GM18507 (cell line): ENCODE measurements at places on chromosomes 4 and X.

- no peak for DNase-seq
These were observed 290.3 kb upstream of the LDB2 start for GRCh38 chr4:17188547-17189400.

GRCh38 chr4:182385897-182386296 is 142.7 kb downstream of the TENM3 start:
- no peak for DNase-seq

DNA sequence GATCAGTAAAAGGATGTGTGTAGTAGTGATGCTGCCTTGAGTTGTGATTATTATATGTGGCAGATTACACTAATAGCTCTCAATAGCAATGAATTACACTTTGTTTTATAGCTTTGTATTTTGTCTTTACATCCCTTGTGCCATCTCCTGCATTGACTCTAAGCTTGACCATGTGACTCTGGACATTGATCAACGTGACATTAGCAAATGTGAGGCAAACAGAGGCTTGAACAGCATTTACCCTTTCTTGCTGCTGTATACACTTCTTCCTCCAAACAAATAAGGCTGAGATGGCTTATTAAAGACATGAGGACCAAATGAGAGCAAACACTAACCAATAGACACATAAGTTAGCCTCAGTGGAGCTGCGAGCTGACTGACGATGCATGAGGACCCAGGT is 63.5 kb downstream of the MAD2L1 start:
- no peak for DNase-seq

DNA sequence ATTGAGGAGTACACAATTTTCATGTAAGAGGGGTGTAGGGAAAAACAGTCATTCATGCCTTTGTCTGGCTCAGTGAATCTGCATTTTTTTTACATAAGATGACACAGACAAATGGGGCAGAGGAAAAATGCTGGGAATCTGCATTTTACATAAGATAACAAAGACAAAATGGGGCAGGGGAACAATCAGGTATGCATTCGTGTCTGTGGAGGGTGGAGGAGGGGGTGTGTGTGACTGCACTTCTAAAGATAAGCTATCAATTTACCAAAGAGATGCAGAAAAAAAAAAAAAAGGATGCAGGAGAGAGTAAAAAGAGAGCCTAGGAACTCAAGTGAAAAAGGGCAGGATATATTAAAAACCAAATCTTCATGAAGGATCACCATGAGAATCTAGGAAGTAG is 637.4 kb downstream of the ZNF674 start:
- DNase-seq: no peak

DNA sequence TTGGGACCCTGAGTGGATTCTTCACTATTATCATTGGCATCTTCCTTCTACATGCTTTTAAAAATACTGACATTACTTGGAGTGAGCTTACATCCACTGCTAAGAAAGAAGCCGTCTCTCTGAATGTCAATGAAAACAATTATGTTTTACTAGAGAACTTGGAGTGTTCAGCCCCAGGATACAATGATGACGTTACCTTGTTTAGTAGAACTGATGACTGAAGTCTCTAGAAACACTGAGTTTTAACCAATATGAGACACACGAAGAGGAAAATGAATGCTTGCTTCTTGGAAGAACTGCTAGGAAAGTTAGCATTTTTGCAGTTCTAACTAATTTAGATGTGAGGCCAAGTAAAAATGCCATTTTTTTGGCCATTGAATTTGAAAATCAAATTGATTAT is 19.4 kb downstream of the NIPAL1 start:
- no peak for DNase-seq

GRCh38 chr4:123083646-123084045 is 161.2 kb upstream of the NUDT6 start:
- DNase-seq: no peak

DNA sequence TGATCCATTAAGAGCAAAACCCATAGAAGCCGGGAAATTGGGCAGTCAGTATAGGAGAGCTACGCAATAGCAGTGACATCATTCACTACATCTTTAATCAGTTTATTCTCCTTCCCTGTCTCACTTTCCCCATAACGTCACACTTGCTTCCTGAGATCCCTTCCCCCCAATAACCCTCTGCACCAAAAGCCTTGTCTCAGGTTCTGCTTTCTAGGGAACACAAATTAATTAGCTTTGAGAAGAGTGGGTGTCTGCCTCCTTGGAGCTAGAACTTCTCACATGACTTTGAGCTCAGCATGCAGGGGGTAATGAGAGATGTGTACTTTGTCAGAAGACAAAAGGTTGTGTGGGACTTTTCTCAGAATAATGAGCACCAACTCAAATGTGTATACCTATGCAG is 128.3 kb upstream of the MAOA start:
- no peak for DNase-seq

GRCh38 chr4:171621646-171622045 is 191.6 kb upstream of the GALNTL6 start:
- no peak for DNase-seq

- DNase-seq: no peak
These were observed 106.2 kb upstream of the FAT1 start for GRCh38 chr4:186829740-186830449.

DNA sequence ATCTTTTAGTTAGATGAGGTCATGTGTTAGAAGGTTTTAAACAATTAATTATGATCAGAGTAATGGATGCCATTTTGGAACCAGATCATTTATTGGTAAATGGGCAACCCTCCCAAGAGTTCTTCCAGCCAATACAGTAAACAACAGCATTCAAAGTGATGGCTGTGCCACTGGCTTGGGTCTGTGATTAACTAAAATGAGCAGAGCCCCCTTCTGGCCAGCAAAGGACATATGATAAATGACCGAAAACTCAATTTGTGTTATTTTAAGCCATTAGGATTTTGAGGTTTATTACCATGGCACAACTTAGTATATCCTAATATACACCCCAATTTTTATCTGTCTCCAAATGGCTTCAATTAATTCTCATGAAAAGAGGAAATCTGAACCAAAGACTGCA is 90.8 kb upstream of the NPFFR2 start:
- DNase-seq: no peak

GRCh38 chrX:153214934-153215333 is 35.9 kb downstream of the MAGEA1 start:
- DNase-seq: no peak

- no peak for DNase-seq
These were observed 354.7 kb upstream of the SLC7A11 start for GRCh38 chr4:138596896-138597295.

GRCh38 chr4:56742080-56742871 is 61.2 kb upstream of the HOPX start:
- DNase-seq: no peak

DNA sequence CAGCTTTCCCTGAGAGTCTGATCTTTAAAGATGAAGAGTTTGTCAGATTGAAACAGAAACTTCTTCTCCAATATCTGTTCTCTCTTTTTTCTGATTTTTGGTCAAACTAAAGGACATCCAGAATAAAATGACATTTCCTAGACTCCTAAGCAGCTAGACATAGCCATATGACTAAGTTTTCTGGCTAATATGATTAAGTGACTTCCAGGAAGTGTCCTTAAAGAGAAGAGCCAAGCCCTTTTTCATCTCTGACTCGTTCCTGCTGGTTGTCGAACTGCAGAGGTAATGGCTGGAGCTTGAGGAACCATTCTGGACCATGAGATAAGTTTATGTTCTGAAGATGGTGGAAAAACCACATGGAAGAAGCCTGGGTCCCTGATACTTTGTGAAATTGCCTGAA is 546.0 kb downstream of the BCOR start:
- DNase-seq: no peak

- no peak for DNase-seq
These were observed 30.1 kb downstream of the KDM6A start for GRCh38 chrX:44903107-44903506.

- DNase-seq: no peak
These were observed 88.3 kb upstream of the DDX3X start for GRCh38 chrX:41245641-41246040.

DNA sequence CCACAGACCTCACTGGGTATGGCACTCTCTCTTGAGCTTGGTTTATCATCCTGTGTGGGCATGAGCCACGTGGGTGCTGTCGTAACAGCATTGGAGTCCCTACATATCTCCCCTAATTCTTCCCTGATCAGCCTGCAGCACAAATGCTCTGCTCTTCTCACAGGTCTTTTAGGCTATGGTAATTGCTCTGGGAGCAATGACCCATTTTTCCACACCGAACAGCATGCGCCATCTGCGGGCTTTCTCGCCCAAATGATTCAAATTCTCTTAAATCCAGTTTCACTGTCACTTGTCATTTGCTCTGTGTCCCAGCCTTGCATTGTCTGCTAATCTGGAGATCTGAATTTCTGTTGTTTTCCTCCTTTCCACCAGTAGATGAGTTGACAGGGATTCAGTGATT is 48.9 kb upstream of the GATB start:
- no peak for DNase-seq

DNA sequence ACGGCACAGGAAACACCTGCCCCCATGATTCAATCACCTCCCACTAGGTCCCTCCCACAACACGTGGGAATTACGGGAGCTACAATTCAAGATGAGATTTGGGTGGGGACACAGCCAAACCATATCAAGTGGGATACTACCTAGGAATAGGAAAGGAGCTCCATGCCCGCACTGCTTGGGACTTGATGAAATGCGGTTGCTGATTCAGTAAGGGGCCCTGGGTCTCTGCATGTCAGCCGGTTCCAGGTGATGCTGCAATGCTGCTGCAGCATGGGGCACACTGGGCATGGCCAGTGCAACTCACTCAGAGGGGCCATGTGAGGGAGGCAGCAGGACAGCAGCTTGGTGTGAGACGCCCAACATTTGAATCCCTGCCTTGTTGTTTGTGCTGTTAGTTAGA is 34.0 kb upstream of the MSX1 start:
- no peak for DNase-seq

GRCh38 chrX:107465932-107466620 is 16.6 kb downstream of the FRMPD3 start:
- DNase-seq: no peak

DNA sequence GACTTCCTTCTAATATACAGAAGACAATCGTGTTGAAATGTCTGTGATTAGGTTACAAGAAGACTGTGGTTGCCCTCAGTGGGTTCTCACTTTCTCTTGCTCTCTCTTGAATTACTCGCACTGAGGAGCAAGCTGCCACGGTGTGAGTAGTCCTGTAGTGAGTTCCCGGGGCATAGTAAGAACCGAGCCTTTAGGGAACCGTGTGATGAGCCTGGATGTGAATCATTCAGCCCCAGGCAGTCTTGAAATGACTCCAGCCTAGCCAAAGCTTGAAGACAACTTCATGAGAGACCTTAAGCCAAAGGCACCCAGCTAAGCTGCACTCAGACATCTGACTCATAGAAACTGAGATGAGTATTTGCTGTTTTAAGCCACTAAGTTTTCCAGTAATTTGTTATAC is 292.7 kb downstream of the SPOCK3 start:
- DNase-seq: no peak

DNA sequence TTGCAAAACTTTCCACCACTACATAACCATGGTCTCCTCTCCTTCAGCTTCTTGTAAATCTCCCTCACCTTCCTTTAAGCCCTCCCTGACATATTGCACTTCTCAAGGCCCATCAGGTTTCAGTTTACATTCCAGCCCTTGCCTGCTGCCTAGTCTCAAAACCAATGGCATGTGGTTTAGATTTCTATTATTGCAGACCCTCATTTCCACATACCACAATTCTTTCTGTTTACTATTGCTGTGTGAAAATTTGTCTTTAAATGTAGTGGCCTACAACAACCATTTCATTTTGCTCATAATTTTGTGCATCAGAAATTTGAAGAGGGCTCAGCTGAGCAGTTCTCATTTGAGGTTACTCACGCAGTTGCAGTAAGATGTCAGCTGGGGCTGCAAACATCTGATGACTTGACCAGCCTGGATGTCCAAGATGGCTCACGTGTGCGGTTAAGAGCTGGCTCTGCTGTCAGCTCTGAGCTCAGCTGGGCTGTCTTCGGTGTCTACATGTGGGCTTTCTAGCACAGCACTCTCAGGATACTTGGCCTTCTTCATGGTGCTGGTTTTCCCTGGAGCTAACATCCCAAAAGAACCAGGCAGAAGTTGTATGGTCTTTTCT is 29.9 kb upstream of the SOD3 start:
- DNase-seq: no peak

GRCh38 chrX:793216-793770 is 162.7 kb downstream of the SHOX start:
- DNase-seq: no peak

DNA sequence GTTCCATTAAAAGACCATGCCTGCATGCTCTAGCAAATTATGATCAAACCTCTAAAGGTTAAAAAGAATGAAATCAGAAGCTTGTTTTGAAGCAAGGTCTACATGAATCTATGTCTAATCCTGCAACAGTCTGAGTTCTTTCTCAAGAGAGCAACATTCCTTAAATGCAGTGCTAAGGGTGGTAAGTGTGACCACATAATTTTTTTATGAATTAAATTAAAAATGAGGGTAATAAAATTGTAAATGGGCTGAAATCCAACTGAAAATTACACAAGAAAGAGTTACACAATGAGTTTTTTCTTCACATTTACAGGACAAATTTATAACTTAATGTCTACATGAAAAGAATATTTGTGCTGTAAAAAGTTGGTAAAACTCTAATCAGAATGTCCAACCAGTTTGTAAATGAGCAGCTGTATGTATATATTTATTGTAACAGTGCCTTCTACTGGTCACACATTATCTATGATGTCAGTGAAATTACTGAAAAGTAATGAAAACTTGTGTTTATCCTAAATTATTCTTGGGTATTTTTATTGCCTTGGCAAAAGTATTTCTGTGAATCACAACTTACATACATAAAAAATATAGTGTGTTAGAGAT is 336.3 kb upstream of the PITX2 start:
- no peak for DNase-seq

GRCh38 chr4:61204353-61205060 is 4.4 kb downstream of the ADGRL3 start:
- DNase-seq: no peak

DNA sequence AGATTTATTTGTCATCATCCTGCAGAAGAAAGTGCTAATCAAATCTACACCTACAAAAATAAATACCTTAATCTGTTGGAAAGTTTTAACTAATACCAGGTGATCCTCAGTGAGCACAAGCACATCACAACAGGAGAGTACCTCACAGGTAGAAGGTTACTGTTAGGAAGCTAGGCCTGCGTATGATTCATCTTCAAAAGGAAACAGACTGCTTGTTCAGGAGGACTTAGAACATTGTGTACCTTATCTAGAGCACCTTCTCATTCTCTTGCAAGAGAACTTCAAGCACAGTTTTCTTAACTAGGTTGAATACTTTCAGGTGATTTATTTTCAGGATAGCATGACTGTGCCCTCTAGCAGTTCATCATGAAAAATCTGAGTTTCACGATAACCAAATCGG is 54.2 kb downstream of the MND1 start:
- DNase-seq: no peak

DNA sequence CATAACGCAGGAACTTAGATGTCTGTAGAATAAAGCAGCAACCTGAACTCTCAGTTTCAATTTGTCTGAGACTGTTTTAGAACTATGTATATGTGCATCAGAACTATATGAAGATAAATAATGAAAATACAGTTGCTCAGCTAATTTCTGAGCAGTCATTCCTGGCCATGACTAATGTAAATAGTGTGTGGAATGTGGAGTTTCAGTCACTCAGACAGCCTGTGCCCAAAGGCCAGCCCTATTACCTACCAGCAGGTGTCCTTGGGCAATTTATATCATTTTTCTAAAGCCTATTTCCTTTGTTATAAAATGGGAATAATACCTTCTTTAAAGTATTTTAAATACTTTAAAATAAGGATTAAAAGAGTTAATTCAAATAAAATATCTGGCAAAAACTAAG is 56.0 kb upstream of the RELL1 start:
- DNase-seq: no peak
